HT1080 (cell line): ENCODE measurements at places on chromosomes 2 and 18. TPM values are rescaled to one million over a fixed set of nuclear protein-coding genes. Genes with fewer than 3 reads are reported as not detected.

Gene USP34
- total RNA-seq = 47.5 and 48.6 TPM in 2 replicates

Gene GKN2
- not detected in 2 replicates for total RNA-seq

Gene SIGLEC15
- 7.5 and 9.1 TPM in 2 replicates for total RNA-seq

Gene CPLX4
- total RNA-seq = not detected in 2 replicates

Gene LINC00305
- not detected in 2 replicates for total RNA-seq

Gene QPCT
- 0.26 TPM in 1 of 2 replicates, not detected in the other for total RNA-seq

Gene SLC5A7
- total RNA-seq = not detected in 2 replicates

GRCh38 chr2:172436889-172437288 lies 9.5 kb downstream of the ITGA6 start:
- DNase-seq = no peak

DNA sequence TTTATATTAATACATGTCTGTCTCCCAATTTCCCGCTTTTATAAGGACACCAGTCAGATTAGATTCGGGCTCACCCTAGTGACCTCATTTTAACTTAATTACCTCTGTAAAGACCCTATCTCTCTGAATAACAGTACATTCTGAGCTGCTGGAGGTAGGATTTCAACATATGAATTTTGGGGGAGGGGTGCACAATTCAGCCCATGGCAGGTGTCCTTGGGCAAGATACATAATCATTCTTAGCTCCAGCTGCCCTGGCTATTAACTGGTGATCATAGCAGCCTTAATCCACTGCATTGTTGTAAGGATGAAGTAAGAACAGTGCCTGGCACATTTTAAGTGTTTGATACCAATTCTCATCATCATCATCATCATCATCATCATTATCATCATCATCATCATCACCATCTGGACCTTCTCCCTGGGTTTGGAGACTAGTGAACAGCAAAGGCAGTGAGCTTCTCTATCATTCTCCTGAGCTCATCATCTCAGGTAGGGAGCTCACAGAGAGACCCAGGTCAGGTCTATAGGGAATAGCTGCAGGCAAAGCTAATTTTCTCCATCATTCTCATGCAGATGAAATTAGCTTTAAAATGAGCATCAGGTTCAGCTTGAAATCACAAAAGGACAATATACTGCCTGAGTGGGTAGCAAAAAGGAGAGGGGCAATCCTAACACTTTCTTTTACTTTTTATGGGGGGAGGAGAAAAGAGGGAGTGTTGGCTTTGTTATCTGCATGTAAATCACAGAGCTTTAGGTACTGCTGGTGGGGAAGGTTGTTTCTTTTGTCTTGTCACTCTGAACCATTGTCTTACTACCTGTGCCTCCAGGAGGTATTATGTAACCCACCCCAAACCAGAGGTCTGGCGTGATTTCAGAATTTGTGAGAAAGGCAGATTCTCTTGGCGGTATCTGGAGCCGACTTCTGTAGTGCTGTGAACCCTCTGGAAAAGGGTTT lies 125.5 kb upstream of the SPRED2 start:
- no peak for DNase-seq

DNA sequence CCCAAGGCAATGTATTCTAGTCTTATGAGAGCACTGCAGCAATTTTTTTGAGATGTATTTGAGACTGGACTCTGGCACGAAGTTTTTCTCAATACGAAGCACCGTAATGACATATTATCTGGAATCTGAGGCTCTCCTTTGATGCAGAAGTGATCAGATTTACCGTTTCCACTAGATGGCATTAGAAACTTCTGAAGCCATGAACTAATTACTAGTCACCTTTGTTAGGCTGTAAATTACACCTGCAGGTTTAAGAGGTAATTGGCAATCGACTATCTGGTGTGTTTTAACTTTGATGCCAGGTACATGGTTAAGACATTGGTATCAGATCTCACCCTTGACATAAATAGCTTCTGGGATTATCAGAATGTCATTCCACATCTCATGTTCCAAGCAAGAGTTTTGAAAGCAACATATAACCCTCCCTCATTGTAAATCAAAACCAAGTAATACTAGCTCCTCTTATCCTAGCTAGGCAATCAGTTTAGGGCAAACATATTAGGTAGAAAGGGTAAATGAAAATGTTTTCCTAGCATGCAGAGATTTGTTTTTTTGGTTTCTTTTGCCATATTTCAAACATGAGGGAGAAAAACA lies 254.6 kb upstream of the SPRED2 start:
- no peak for DNase-seq

GRCh38 chr18:581096-581495 lies 916 bp downstream of the CETN1 start:
- no peak for DNase-seq

DNA sequence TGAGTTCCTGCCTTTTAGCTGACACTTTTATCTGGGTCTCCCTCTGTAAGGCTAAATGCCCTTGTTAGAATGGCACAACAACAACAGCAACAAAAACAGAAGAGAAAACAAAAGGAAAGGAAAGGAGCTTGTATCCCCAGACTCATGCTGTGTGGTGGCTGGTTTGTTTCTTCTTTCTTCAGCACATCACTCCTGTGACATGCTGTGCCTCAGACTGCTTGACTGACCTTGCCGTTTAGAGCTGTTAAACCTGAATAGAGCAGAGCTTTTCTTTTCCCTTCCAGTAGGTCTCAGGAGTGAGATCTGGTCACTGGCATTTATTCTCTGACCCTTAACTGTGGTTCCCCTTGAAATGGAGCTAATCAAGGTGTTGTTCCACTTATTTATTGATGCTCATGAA lies 18.9 kb downstream of the GALNT13 start:
- DNase-seq = no peak

DNA sequence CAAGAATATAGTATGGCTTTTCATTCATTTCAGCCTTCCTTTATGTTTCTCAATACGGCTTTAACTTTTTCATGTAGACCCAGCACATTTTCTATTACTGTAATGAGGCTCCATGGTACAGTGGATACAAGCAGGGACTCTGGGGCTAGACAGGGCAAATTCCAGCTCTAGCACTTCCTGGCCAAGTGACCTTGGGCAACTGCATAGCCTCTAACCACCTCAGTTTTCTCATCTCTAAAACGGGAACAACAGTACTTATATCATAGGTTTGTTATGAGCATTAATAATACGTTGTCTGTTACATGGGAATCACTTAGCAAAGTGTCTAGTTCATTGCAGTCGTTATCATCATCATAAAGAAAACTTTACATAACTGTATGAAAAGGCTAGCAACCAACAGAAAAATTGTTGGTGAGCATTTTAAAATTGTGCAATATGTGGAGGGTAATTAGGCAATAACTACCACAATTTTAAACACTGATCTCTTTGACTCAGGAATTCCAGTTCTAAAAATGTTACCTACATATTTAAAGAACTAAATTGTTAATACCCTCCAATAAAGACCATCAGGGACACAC lies 13.7 kb upstream of the RMDN2 start:
- no peak for DNase-seq

- DNase-seq = peak; percentile 25
Measured at GRCh38 chr18:1914489-1914888, 656.8 kb downstream of the METTL4 start.

DNA sequence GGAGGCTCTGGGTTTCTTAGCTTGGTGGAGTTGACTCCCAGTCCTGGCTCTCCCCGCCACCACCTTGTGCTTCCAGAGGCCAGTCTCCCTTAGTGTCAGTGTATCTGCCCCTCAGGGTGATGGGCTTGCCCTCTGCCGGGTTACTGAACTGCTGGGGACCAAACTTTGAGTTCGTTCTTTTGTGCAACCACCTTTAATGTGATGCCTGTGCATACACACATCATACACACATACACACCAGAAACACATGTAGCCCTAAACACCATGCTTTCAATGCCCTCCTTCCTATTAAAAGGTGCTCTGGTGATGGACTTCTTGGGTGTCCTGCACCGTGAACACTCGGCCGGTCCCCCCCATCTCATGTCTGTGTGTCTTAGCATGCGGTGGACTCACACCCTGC lies 315.1 kb upstream of the EPAS1 start:
- no peak for DNase-seq

DNA sequence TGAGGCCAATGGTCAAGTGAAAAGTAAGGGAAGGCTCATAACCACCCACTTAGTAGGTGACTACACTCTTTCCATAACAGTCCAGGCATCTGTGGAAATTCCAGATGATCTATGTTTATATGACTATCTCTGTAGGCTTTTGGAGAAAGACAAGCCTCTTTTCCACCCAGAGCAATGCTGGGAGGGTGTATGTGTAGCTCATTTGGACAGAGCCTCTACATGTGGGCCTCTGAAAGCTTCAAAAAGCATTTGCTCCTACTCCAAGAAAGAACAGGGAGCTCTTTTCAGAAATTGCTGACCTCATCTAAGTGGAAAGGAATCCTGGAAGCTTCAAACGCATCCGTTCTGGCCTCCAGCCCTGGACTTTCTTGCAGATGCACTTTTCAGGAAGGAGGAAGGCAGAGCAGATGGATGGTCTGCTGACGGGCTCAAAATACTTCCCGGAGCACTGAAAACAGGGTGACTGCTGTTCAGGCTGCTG lies 308.7 kb downstream of the LRATD1 start:
- DNase-seq = no peak

- no peak for DNase-seq
Measured at GRCh38 chr2:240397924-240398645, 37.4 kb upstream of the GPC1 start.

DNA sequence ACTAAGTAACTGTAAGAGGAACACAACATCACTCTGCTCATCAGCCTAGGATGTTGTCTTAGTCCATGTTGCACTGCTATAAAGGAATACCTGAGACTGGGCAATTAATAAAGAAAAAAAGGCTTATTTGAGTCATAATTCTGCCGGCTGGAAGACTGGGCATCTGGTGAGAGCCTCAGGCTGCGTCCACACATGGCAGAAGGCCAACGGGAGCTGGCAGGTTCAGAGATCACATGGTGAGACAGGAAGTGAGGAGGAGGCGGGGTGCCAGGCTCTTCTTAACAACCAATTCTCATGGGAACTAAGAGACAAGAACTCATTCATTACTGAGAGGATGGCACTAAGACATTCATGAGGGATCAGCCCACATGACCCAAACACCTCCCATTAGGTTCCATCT lies 46.8 kb downstream of the EPG5 start:
- peak; percentile 93 for DNase-seq

- no peak for DNase-seq
Measured at GRCh38 chr2:3126171-3126910, 251.3 kb downstream of the EIPR1 start.
